ENCODE measurements at places on chromosomes 4 and X. TPM values are rescaled to one million over a fixed set of nuclear protein-coding genes. Genes with fewer than 3 reads are reported as not detected.
A peak's percentile ranks its signal among the peaks of the same experiment; 100 is the strongest.

DNA sequence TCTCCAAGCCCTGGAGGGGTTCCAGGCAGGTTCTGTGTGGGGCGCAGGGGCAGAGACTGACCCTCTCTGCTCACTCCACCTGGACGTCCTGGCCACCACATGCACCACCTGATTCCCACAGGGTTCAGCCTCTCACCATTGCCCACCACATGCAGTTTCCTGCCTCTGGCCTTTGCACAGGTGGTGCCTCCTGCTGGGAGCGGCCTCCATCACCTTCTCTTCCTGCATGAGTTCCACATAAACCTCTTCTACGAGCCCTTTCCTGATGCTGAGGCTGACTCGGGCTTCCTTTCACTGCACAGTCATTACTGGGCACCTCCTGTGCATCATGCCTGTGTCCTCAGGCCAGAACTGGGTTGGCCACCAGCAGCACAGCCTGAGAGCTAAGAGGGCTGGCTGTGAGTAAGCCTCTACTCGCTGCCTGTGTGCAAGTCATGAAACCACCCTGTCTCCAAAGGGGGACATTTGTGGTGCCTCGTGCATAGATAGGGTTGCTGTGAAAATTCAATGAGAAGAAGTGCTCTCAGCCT is 19.9 kb downstream of the MAN2B2 start:
- DNase-seq: no peak
- H3K4me3 ChIP-seq: no peak overlapping the region
- H3K4me1 ChIP-seq: no peaks in the 10 kb centered on the region
- no peaks in the 10 kb centered on the region for H3K36me3 ChIP-seq

DNA sequence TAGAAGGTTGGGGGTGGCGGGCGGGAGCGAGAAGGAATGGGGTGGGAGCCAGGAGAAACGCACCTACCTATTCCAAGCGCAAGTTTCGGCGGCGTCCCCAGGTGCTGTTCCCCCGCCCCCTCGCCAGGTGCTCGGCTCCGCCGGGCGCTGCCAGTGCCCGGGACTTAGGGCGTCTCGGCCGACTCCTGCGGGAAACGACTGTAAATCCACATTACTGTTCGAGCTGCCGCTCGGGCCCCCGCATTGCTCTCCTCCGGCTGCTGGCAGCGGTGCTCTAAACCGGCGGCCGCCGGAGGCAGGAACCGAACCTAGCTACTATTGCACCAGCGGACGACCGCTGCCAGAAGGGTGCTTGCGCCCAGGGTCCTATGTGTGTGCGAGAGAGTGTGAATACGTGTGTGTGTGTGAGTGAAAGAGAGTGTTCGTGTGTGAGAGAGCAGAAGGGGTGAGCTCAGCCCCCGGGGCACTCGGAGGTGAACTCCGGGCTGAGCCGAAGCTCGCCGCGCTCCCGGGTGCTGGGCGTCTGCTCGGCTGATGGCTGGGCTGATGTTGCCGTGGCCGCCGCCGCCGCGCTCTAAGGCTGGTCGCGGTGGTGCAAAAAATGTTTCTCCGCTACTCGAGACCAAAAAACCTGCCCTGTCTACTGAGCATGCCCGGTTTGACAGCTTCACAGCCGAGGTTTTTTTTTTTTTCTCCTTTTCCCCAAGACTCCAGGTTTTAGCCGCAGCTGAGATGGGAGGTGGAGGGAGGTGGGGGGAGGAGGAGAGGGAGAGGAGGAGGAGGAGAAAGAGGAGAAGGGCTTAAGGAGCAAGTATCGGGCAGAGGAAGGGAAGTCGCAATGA is 115.7 kb upstream of the TEX13C start:
- no peaks in the 10 kb centered on the region for H3K36me3 ChIP-seq
- H3K27me3 ChIP-seq: peaks cover 35% of the 10 kb centered on the region
- no peak overlapping the region for H3K4me3 ChIP-seq
- H3K4me1 ChIP-seq: no peaks in the 10 kb centered on the region
- peak; percentile 24 for DNase-seq

GRCh38 chrX:122464341-122464740 is 719.7 kb upstream of the GRIA3 start:
- no peaks in the 10 kb centered on the region for H3K36me3 ChIP-seq
- no peak overlapping the region for H3K27ac ChIP-seq
- H3K27me3 ChIP-seq: no peaks in the 10 kb centered on the region
- H3K4me3 ChIP-seq: no peak overlapping the region

DNA sequence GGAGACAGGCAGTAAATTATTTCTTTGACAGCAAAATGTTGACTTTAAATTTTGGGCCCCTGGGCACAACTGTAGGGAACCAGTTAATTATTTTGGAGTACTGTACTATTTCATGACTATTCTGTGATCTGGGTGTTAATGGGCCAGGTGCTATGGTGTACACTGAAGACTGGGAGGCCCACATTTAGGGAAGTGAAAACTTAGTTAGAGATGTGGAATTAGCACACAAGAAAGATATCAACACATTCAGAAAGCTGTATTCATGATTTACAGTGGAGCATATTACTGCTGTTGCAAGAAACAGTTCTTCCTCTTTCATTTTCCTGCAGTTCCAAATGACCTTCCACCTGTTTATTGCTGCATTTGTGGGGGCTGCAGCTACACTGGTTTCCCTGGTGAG is 12.4 kb downstream of the PLP1 start:
- no peaks in the 10 kb centered on the region for H3K4me1 ChIP-seq
- no peak overlapping the region for H3K4me3 ChIP-seq
- H3K27ac ChIP-seq: no peak overlapping the region
- peaks cover 48% of the 10 kb centered on the region for H3K27me3 ChIP-seq

DNA sequence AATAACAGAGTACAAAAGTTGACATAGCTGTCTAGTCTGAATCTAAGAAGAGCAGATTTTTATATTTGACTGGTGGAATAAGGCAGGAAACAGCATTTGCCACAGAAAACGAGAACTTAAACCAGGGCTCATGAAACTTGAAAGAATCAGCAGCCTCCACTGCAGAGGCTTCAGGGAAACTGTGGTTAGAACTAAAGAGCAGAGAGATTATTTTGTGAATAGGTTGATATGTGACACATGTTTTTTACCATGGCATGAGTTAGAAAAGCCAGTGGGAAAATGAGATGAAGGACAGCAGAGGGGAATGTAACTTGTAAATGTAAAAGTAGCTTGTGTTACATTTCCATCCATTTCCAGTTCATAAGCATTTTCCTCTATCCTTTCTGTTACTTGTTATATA is 63.7 kb upstream of the CAMK2D start:
- no peak for DNase-seq
- H3K27ac ChIP-seq: no peak overlapping the region

DNA sequence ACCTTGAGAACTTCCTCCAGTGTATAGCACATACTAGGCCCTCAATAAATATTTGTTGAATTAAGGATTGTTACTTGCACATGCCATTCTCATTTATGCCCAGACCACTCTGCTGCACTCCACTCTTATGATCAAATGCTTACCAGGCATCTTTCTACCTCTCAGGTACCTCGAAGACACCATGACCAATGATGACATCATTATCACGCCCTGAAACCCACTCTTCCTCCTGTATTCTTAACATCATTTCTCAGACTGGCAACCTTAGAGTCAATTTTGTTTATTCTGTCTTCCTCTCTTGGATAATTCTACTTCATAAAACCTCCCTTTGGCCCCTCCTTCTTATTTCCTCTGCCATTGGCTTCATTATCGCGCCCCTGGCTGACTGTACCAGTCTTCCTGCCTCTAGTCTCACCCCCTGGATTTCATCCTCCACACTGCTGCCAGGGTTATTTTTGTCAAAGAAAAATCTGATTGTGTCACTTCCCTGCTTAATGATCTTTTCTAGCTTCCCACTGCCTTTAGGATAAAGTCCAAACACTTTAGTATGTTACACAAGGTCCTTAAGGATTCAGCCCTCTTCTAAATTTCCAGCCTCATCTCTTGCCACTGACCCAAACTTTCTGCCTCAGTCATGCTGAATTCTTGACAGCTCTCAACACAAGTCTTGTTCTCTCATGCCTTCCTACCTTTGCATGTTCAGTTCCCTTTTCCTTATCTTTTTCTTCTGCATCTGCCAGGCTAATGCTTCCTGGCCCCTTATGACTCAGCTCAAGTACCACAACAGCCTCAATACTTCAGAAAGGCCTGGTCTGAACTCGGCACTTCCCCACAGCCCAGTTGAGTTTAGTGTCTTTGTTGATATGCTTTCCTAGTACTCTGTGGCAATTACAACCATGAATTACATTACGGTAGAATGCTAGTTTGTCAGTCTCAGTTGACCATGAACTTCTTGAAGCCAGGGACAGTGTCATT is 45.8 kb downstream of the HDAC8 start:
- H3K36me3 ChIP-seq: no peaks in the 10 kb centered on the region
- DNase-seq: no peak
- H3K4me1 ChIP-seq: peaks cover 4% of the 10 kb centered on the region
- no peak overlapping the region for H3K4me3 ChIP-seq

DNA sequence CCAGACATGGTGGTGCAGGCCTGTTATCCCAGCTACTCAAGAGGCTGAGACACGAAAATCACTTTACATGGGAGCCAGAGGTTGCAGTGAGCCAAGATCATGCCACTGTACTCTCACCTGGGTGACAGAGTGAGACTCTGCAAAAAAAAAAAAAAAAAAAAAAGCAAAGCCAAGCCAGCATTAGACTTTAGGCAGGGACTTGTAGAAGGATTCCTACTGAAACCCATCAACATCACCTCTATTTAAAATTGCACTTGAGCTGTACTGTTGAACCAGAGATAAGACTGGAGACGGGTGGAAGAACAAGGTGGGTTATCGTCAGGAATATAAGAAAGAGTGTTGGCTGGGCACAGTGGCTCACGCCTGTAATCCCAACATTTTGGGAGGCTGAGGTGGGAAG is 15.7 kb upstream of the AFAP1 start:
- no peaks in the 10 kb centered on the region for H3K36me3 ChIP-seq
- DNase-seq: no peak
- peaks cover 20% of the 10 kb centered on the region for H3K4me1 ChIP-seq
- no peak overlapping the region for H3K27ac ChIP-seq

DNA sequence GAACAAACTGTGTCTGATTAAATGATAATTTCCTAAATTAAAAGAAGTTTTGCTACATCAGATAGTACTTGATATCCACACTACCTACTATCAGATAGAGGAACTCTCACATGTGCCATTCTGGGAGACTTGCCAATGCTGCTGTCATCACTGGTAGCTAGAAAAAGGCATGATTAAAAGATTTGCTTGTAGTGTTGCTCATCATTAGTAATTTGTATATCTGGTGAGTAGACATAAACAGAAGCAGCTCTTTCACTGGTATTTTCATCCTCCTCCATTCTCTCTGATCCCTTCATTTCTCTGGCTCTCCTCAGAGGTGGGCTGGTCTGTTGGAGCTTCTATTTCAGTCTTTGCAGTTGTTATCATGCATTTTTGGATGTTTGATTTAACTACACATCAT is 56.0 kb downstream of the SPRY1 start:
- H3K4me3 ChIP-seq: no peak overlapping the region
- peak; percentile 28 for DNase-seq
- H3K27me3 ChIP-seq: no peaks in the 10 kb centered on the region
- H3K4me1 ChIP-seq: peaks cover 2% of the 10 kb centered on the region

DNA sequence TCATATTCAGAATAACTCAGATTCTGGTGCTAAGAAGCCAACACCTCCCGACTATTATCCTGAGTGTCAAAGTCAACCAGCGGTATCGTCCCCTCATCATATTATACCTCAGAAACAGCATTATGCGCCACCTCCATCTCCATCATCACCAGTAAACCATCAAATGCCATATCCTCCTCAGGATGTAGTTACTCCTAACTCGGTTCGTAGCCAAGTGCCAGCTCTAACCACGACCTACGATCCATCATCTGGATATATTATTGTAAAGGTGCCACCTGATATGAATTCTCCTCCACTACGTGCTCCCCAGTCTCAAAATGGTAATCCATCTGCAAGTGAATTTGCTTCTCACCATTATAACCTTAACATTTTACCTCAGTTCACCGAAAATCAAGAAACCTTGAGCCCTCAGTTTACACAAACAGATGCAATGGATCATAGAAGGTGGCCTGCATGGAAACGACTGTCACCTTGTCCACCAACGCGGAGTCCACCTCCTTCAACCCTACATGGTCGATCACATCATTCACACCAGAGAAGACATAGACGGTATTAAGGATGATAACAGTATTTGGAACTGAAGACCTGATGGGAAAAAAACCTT is 1.1 kb downstream of the CBLL2 start:
- no peaks in the 10 kb centered on the region for H3K36me3 ChIP-seq
- no peak overlapping the region for H3K4me3 ChIP-seq
- H3K4me1 ChIP-seq: no peaks in the 10 kb centered on the region
- H3K27ac ChIP-seq: no peak overlapping the region
- DNase-seq: no peak

DNA sequence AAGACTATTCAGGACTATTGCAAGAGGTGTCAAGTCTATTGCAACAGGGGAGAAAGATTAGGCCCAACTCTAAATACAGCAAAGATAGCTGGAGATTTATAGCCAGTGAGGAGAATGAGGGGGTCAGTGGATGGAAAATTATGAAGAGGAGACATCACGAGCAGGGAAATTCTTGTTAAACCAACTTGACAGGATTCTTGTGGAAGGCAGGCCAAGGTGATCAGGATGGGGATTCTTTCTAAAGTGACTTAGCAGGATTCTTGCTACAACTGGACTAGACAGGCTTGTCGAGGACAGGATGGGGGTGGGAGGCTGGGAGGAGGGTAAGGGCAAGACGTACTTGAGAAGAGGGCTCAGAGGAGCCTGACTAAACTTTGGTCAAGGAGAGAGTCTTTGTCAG is 89.0 kb downstream of the PHEX start:
- H3K4me1 ChIP-seq: no peaks in the 10 kb centered on the region
- no peak overlapping the region for H3K27ac ChIP-seq
- H3K4me3 ChIP-seq: no peak overlapping the region
- peaks cover 5% of the 10 kb centered on the region for H3K27me3 ChIP-seq

DNA sequence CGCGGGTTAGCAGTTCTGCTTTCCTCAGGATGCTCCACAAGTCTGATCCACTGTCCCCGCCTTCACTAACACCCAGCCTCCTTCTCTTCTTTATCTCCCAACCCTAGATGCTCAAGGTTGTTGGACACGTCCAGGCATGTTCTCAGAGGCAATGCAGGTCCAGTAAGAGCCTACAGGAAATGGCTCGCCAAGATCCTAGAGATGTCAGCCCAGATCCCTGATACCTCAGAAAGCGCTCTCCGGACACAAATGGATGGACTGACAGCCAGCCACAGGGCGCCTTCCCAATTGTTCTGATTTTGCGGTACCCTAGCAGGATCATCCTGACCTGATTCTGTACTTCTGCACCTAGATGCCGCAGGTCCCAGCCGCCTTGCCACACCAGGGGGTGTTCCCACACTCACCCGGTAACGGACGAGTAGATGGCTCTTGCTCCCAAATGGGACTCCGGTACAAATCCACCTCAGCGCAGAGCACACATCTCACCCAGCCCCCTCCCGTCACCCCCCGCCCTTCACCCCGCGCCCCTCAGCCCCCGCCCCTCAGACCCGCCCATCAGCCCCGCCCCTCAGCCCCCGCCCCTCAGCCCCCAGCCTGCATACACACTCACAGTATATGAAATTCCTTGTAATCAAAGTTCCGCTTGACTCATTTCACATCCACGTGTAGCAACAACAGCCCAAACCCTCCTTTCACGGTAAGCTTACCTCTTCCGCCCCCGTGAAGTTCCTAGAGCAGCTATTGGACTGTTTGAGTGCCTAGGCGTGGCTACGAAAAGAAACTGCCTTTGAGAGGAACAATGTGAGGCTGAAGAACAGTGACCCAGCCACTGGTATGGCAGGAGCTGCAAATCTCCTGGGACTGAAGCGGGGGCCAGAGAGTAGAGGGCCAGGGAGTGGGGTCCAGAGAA is at the start of gene EDA2R:
TSS of gene EDA2R (minus strand) at position 488 of the 910 bp plus-strand sequence. CDS start 23,058 bp downstream, outside the sequence.
- no peaks in the 10 kb centered on the region for H3K4me1 ChIP-seq
- H3K4me3 ChIP-seq: no peak within 1 kb of the TSS
- no peaks in the 10 kb centered on the region for H3K27me3 ChIP-seq
- H3K27ac ChIP-seq: no peak within 1 kb of the TSS
- H3K36me3 ChIP-seq: no peaks in the 10 kb centered on the region

Gene ERAS
- not detected for polyA plus RNA-seq

Gene GBA3
- polyA plus RNA-seq: 0.31 TPM

All from lung (tissue), 17 donors.